ENCODE measurements at places on chromosomes 12 and 14. TPM values are rescaled to one million over a fixed set of nuclear protein-coding genes. Genes with fewer than 3 reads are reported as not detected.

DNA sequence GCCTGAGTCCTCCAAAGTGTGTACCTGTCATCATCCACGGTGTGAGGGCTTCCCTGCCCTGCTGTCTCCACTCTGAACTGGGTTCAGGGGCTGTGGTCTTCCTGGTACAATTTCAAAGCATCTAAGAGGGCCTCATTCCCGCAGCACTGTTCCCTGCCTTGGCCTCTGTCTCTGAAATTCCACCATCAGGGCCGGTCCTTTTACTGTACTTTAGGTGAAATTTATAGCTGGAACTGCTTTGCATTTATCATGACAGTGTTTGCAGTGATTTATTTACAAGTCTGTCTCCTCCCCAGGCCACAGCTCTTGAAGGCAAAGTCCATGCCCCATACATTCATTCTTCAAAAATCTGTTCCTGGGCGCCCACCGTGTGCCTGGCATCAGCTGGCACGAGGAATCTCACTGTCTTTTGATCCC lies 36.9 kb upstream of the NCOR2 start:
- DNase-seq = no peak
- no peaks in the 10 kb centered on the region for H3K4me1 ChIP-seq
- no peak overlapping the region for H3K27ac ChIP-seq
- no peaks in the 10 kb centered on the region for H3K36me3 ChIP-seq
- no peaks in the 10 kb centered on the region for H3K27me3 ChIP-seq
- H3K4me3 ChIP-seq = no peak overlapping the region

GRCh38 chr14:61872452-61872851 lies 110.2 kb downstream of the SNAPC1 start:
- no peaks in the 10 kb centered on the region for H3K36me3 ChIP-seq
- peaks cover 36% of the 10 kb centered on the region for H3K27me3 ChIP-seq
- H3K4me3 ChIP-seq = no peak overlapping the region
- DNase-seq = no peak
- H3K27ac ChIP-seq = no peak overlapping the region

Gene HOXC10
- total RNA-seq = not detected

GRCh38 chr14:70807898-70808415 lies 1.4 kb downstream of the MAP3K9 start:
- H3K4me1 ChIP-seq = no peaks in the 10 kb centered on the region
- no peak overlapping the region for H3K4me3 ChIP-seq
- peaks cover 75% of the 10 kb centered on the region for H3K27me3 ChIP-seq
- no peak overlapping the region for H3K27ac ChIP-seq
- H3K36me3 ChIP-seq = no peaks in the 10 kb centered on the region

Gene OAS1
- not detected for total RNA-seq

GRCh38 chr14:39762576-39763401 lies 330.6 kb upstream of the FBXO33 start:
- no peak overlapping the region for H3K4me3 ChIP-seq
- no peaks in the 10 kb centered on the region for H3K27me3 ChIP-seq
- H3K27ac ChIP-seq = no peak overlapping the region
- H3K36me3 ChIP-seq = no peaks in the 10 kb centered on the region

Gene GPRC5D
- not detected for total RNA-seq

Gene GALNT16
- 1.4 TPM for total RNA-seq

GRCh38 chr12:8035440-8036010 lies 3.0 kb downstream of the FOXJ2 start:
- peak overlapping the region; percentile 92 for H3K4me3 ChIP-seq
- H3K27me3 ChIP-seq = no peaks in the 10 kb centered on the region
- DNase-seq = peak; percentile 37
- H3K4me1 ChIP-seq = peaks cover 46% of the 10 kb centered on the region

DNA sequence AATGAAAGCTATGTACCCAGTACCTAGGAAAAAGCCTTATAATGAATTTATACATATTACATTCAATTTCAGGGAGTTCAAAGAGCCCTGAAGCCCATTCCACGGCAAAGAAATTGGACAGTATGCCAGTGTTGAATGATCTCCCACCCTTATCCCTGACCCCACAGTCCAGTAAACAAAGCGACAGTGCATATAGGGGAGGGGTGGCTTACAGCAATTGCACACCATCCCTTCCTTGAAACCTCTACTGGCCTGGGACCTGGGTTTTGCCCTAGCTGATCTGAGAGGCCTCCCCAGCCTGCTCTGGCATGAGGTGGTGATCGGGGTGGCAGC lies 17.3 kb upstream of the RND1 start:
- no peaks in the 10 kb centered on the region for H3K36me3 ChIP-seq
- no peaks in the 10 kb centered on the region for H3K4me1 ChIP-seq
- H3K27ac ChIP-seq = no peak overlapping the region
- no peak for DNase-seq
- no peak overlapping the region for H3K4me3 ChIP-seq

DNA sequence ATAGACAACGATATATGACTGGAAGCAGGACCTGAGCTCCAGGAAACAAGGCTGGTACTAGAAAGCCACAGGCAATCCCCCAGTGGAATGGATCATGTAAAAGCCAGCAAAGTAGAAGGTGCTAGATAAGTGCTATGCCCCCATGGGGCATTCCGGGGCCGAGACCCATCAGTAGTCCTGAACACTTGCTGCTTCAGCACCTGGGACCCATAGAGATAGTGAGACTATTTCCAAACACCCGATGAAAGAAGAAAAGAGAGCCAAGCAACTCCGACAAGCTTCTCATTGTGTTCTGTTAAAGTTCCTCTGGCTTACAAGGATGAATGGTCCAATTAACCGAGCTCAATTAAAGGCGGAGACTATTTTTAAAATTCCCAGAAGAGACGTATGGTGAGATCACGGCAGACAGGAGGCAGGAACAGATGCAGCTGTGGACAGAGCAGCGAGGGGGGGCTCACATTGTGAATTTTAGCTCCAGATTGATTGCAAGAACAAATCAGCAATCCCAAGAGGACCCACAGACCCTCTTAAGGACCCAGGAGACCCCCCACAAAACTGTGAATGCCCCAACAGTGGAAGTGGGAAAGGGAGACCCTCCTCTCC lies 142.5 kb upstream of the OVCH1 start:
- no peak for DNase-seq
- no peaks in the 10 kb centered on the region for H3K27me3 ChIP-seq
- H3K4me1 ChIP-seq = peaks cover 6% of the 10 kb centered on the region
- H3K27ac ChIP-seq = peak overlapping the region; percentile 35
- H3K36me3 ChIP-seq = no peaks in the 10 kb centered on the region
- H3K4me3 ChIP-seq = no peak overlapping the region

- no peak for DNase-seq
- H3K36me3 ChIP-seq = no peaks in the 10 kb centered on the region
- no peaks in the 10 kb centered on the region for H3K4me1 ChIP-seq
- no peak overlapping the region for H3K4me3 ChIP-seq
These were observed 22.1 kb downstream of the FOXN3 start for GRCh38 chr14:89394972-89395371.

GRCh38 chr14:62897771-62898170 lies 147.5 kb downstream of the KCNH5 start:
- H3K36me3 ChIP-seq = no peaks in the 10 kb centered on the region
- H3K4me3 ChIP-seq = no peak overlapping the region
- H3K27me3 ChIP-seq = no peaks in the 10 kb centered on the region
- DNase-seq = no peak
- H3K27ac ChIP-seq = no peak overlapping the region

Gene KRT81
- total RNA-seq = not detected

DNA sequence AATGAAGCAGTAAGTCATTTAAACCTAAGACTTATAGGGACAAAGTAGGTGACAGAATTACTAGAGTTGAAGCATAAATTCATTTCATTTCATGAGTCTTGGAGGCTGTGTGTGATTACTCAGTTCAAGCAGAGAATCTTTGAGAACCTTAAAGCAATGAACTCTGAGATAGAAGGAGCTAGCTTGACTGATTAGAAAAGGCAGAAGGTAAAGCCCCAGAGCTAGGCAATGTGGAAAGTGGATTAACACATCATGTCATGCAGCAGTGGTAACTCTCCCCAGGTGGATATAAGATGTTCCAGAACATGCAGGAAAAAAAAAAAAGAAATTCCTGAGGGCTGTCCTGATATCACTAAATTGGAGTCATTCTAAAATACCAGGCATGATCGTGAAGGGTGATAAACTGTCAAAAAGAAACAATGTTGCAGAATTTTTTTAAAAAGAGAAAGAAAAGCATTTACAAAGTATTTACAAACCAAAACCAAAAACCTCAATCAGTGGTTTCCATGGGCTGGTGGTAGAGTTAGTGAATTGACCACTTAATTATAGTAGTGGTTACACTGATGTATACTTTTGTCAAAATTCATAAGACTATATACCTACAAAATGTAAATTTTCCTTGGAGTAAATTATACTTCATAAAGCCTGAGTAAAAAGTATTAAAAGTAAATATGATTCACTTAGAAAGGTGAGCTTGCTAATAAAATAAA lies 12.7 kb upstream of the SLC16A7 start:
- H3K27ac ChIP-seq = no peak overlapping the region
- no peak overlapping the region for H3K4me3 ChIP-seq
- H3K4me1 ChIP-seq = no peaks in the 10 kb centered on the region
- no peaks in the 10 kb centered on the region for H3K36me3 ChIP-seq
- no peak for DNase-seq

DNA sequence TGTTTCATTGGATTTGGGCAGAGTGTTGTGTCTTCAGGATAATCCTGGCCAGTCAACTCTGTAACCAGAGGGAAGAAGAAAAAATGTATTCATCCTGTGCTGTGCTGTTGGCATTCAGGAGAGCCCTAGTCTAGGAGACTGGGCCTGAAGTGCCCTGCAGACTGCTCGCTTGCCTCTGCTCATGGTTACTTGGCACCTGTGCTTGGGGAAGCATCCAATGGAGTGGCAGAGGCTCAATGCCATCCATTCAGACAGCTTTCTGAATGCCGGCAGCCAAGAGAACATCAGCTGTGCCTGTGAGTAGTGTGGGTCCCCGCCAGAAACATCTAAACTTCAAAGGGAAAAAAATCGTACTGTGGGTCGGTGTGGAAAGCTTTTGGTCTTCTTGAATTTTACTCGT lies 124.2 kb downstream of the SRGAP1 start:
- H3K4me1 ChIP-seq = peaks cover 73% of the 10 kb centered on the region
- no peaks in the 10 kb centered on the region for H3K27me3 ChIP-seq
- H3K27ac ChIP-seq = peak overlapping the region; percentile 89
- DNase-seq = no peak
- H3K36me3 ChIP-seq = no peaks in the 10 kb centered on the region

Gene ZFHX2
- total RNA-seq = not detected

DNA sequence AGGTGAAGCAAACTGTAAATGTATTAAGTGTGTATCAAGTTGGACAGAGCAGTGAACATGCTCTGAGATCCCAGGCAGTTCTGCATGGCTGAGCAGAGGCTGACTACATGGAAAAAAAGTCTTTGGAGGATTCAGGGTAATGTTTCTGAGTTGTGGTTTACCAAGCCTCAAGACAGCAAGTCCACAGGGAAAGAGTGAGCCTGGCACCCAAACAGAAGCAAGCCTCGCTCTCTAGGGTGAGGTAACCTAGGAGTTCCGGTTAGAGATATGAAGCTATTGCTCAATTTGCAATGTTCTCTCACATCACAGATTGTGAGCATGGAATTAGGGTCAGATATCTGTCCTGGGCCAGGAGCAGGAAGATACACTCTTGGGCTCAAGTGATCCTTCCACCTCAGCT lies 158.6 kb downstream of the MON2 start:
- H3K27ac ChIP-seq = 0 out of 2 replicates have a peak overlapping the region, but pooled peaks have one; percentile 20
- DNase-seq = peak; percentile 59
- H3K4me1 ChIP-seq = peaks cover 7% of the 10 kb centered on the region

GRCh38 chr12:20375560-20375959 lies 7.2 kb downstream of the PDE3A start:
- DNase-seq = no peak
- H3K36me3 ChIP-seq = no peaks in the 10 kb centered on the region
- H3K4me3 ChIP-seq = no peak overlapping the region
- no peaks in the 10 kb centered on the region for H3K27me3 ChIP-seq
- H3K4me1 ChIP-seq = no peaks in the 10 kb centered on the region

DNA sequence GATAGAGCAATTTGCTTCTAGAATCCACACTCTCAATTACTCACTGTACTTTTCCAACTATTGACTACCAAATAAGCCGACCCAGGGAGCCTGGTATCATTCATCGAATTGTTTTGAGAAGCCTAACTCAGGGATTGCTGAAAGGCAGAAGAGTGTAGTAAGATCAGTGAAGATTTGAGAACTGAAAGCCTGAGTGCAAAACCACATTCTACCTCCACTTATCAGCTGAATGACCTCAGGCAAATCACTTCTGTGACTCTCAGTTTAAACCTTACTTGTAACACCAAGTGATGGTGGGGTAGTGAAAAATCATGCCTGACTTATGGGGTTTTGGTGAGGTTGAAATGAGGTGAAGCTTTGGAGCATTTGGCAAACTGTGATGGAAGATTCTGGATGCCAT lies 126.1 kb upstream of the MAX start:
- H3K4me3 ChIP-seq = no peak overlapping the region
- peaks cover 40% of the 10 kb centered on the region for H3K4me1 ChIP-seq
- no peak overlapping the region for H3K27ac ChIP-seq
- DNase-seq = no peak

DNA sequence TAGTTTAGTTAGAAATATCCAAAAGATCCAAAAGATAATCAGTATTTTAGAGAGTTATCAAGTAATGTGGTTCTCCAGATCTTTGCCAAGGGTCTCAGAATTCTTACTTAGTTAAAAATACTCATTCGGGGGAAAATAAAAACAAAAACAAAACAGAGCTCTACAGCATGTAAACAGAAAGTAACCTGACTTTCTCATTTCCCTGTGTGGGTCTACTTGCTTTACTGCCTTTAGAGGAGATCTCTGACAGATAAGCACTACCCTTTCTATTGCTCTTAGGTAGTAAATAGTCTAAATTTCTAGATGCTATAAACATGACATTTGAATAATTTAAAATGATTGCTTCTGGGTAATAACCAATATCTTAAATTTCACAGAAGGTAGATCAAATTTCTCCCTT lies 371.8 kb downstream of the RPL10L start:
- no peaks in the 10 kb centered on the region for H3K36me3 ChIP-seq
- H3K4me3 ChIP-seq = no peak overlapping the region
- H3K27ac ChIP-seq = no peak overlapping the region
- DNase-seq = no peak
- no peaks in the 10 kb centered on the region for H3K27me3 ChIP-seq

GRCh38 chr14:59252772-59253500 lies 64.5 kb downstream of the DAAM1 start:
- H3K27ac ChIP-seq = peak overlapping the region; percentile 92
- peak; percentile 79 for DNase-seq
- no peaks in the 10 kb centered on the region for H3K27me3 ChIP-seq
- H3K4me3 ChIP-seq = peak overlapping the region; percentile 15

- H3K4me3 ChIP-seq = no peak overlapping the region
- DNase-seq = no peak
- H3K4me1 ChIP-seq = no peaks in the 10 kb centered on the region
- H3K27me3 ChIP-seq = no peaks in the 10 kb centered on the region
- H3K27ac ChIP-seq = no peak overlapping the region
These were observed 148.4 kb downstream of the ALG10B start for GRCh38 chr12:38465020-38465419.

DNA sequence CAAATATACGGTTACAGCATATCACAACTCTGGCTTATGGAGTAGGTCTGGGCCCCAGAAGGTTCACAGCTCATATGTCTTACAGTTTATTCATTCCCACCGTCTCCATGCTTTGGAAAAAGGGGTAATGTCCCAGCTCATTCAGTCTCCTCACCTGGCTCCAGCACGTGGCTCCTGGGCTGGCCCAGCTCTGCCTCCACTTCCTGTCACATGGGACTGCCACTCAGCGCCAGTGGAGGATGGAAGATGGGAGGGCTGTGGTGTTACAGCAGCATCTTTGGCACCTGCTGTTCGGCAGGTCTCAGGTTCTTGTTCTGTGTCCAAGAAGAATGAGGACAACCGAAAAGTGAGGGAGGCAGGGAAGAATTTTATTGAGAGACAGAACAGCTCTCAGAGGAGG lies 216.3 kb upstream of the ATXN7L3B start:
- no peaks in the 10 kb centered on the region for H3K4me1 ChIP-seq
- H3K36me3 ChIP-seq = no peaks in the 10 kb centered on the region
- no peak overlapping the region for H3K4me3 ChIP-seq
- no peaks in the 10 kb centered on the region for H3K27me3 ChIP-seq
- DNase-seq = no peak
- H3K27ac ChIP-seq = no peak overlapping the region

Gene MSI1
- total RNA-seq = not detected
